ENCODE measurements at places on chromosomes 3 and 15. TPM values are rescaled to one million over a fixed set of nuclear protein-coding genes. Genes with fewer than 3 reads are reported as not detected.

Gene ZBTB47
- 32.1 TPM for total RNA-seq

Gene GRM2
- total RNA-seq: under 0.01 TPM

Gene GREM1
- total RNA-seq: 364 TPM

Gene CDHR4
- total RNA-seq: not detected

Gene IL17RE
- 0.99 TPM for total RNA-seq

DNA sequence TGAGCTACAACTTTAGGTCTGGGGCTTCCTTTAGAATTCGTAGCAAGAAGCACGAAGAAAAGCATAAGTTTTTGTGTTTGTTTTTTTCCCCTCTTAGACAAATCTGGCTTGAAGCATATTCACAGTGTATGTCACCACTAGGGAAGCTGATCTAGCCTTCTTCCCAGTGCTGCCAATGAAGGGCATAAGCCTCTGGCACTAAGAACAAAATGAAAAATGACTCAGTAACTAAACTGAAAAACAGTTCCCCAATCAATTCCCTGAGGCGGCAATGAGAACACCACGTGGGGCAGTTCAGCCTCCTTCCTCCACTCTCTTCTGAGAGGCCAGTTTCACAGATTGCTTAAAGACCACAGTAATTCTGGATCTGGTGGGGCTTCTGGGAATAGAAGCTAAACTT is 338.1 kb downstream of the GAP43 start:
- DNase-seq: no peak
- no peaks in the 10 kb centered on the region for H3K36me3 ChIP-seq
- H3K27ac ChIP-seq: no peak overlapping the region
